ENCODE measurements at places on chromosomes 1 and 21.

GRCh38 chr1:158806916-158807536 lies 24.1 kb upstream of the MNDA start:
- DNase-seq, result no peak

- DNase-seq, result no peak
Observed at GRCh38 chr1:76680651-76681050, 186.6 kb upstream of the ST6GALNAC5 start.

DNA sequence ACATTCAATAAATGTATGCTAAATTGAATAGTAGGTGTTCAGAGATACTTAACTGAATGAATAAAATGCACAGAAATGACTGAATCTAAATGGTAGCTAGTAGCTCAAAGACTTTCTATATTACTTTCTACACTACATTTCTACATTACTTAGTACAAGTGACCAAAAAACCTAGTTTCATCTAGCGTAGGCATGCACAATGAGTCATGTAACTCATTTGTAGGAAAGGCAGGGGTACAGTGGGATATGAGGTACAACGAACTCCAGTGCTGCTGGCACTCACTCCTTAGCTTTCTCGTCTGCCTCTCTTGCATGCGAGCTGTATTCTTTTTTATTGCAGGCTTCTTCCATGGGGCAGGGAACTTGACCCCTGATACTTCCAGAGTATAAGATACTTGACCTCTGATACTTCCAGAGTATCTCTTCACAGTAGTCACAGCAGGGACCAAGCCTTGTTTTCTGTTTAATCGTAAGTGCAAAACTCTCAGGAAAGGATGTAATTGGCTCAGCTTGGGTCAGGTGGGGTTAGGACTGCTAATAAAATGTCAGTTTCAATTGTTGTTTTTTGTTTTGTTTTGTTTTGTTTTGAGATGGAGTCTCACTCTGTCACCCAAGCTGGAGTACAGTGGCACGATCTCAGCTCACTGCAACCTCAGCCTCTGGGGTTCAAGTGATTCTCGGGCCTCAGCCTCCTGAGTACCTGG lies 4.9 kb upstream of the ATP2B4 start:
- no peak for DNase-seq

DNA sequence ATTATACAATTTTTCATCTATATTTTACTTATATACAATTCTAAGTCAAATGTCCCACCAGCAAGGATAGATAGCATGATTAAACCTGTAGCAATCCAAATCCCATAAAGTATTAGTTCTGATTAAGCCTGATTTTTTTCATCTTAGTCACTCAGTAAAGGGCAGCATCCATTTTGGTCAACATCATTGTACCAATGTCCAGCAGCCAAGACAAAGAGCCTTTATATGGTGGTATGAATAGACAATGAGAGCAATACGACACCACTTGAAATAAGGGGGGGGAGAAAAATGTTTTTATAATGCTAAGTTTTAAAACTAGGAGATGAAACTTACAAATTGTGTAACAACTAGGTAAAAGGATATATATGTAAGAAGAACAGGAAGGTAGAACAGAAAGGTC lies 7.4 kb downstream of the ZNF644 start:
- no peak for DNase-seq

- no peak for DNase-seq
Observed at GRCh38 chr1:243213045-243213787, 41.9 kb downstream of the CEP170 start.

DNA sequence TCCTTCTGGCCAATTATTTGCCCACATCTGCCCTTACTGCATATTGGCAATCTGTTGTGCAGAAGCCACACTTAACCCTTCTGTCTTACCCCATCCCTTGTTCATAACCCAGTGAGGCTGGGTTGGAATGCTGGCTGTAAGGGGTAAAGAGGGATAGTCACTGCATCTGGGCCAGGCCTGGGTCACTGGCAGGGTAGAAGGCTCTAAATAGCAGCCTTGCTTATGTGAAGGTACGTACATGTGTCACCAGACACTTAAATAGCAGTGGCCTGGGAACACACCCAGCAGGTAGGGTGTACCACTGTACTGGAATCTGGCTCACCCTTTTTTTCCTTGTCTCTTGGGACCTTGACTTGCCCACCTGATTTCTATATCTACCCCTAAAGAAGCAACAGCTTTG lies 9.9 kb upstream of the TARS2 start:
- no peak for DNase-seq

- no peak for DNase-seq
Observed at GRCh38 chr1:32871364-32872191, 866 bp upstream of the FNDC5 start.

DNA sequence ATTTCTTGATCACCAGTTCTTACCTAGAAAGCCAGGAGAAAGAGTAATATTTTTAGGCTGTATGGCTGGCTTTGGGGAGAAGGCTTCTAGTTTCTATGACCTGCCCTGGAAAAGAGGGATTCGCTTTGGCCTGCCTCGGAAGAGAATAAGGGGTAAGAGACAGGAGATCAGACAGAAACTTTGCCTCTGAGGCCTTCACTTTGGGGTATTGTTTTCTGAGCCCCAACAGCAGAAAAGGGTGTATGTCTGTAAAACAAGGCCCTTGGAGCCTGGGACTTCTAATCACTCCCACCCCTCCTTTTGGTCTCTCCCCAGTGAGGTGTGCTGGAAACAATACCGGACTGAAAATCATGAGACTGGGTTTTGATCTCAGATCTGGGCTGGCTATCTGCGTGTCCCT lies 5.1 kb downstream of the SLC45A3 start:
- DNase-seq, result no peak

DNA sequence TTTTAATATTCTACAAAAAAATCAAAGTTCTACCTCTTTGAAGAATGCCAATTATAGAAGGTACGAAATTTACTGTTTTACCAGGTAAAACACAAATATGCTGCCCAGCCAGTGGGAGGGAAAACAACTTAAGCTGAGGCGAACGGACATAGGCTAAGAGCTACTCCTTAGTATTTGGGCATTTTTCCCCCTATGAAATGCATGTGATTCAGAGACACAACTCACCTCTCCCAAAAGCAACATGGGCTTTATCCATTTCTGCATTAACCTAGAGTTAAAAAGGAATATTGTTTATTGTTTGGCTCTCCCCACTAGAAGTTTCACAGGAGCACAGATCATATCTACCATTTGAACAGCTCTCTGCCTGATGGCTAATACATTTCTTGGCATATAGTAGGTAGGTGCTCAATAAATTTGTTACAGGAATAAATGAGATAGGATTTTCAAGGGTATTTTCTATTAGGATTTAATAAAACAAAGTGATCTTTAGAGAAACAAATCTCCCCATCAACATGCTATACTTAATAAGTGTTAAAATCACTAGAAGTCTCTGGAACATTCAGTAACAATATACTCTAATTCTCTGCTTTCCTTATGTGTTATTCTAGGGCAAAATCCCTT lies 2.4 kb upstream of the SORT1 start:
- DNase-seq, result no peak

DNA sequence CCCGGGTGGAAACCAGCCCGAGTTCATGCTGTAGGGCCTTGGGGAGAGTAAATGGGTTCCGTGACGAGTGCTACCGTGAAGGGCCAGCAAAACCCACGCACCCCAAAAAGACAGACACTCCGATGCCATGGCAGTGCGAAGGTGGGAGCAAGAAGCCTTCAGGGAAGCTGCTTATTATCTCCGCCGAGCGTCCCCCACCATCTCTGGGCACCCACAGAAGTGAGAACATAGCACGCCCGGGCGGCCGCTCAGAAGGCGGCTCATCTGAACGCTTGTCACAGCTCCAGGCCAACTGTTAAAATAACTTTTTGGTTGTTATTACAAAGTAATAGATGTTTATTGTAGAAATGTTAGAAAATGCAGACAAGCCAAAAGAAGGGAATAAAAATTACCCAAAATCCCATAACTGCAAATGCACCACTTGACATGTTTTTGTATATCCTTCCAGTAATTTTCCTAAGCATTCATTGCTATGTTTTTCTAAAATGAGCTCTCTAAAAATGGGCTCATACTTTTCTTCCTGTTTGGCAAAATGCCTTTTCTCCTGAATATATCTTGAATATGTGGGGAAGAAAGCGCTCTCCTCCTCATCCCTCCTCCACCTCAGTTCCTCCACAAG lies 234.9 kb downstream of the NPHP4 start:
- no peak for DNase-seq

- DNase-seq, result no peak
Observed at GRCh38 chr1:84164567-84165021, 20.5 kb downstream of the PRKACB start.

DNA sequence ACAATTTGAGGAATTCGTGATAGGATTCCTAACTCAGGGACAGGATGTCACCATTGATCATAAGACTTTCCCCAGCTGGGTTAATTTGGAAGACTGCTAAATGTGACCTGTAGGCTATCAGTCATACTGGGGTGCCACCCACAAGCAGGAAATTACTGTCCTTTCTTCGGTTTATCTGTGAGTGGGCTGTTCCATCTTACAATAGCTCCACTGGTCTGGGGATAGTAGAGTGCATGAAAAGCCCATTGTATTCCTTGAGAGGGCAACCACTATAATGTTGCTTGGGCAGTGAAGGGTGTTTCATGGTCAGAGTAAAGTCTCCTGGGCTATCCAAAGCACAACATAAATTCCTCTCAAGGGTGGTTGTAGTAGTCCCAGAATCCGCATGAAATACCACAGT lies 1523.0 kb upstream of the B3GALT2 start:
- no peak for DNase-seq

DNA sequence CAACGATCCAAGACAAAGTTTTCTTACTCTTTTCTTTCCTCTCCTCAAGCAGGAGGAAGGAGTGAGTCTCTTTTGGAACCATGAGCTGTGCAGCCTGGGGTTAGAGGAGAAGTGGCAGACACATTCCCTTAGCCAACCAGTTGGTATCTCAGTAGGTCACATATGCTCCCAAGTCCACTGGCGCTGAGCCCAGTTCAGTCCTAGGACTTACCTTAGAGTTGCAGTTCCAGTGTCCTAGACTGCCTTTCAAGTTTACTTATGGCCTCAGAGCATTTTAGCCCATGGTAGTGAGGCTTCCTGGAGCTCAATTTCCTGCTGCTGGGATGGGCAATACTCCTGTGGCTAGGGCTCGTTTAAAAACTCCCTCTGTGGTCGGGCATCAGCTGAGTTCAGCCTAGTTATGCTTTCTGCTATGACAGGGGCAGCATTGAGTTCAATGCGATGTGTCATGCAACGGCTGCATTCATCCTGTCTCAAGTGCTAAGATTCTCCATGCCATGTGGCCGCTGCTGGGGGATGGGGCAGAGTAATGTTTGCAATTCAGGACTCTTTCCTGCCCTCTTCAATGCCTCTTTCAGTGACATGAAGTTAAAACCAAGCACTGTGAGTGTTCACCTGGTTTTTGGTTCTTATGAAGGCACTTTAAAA lies 103.8 kb downstream of the LRRC7 start:
- DNase-seq, result no peak

DNA sequence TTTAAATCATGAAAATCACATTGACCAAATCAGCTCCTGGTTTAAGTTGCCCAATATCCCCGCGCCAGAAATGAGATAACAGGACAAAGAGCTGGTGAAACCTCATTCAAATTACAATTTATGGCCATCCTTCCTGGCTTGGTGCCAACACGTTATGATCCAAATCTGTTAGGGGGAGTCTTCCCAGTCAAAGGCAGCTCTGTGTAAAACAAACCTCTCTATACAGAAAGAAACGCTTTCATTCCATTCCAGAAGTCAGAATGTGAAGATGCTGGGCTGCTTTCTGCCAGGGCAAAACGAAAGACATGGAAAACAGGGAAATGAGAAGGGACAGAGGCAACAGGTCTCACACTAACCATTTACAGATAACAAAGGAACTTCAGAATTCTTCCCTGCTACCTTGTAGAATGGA lies 53.5 kb upstream of the TIAM1 start:
- DNase-seq, result no peak

GRCh38 chr1:32200226-32201010 lies at the start of gene CCDC28B:
Gene CCDC28B (plus strand): TSS chr1:32200595. CDS start chr1:32201936, 1,341 bp downstream.
- DNase-seq, result peak; percentile 72

DNA sequence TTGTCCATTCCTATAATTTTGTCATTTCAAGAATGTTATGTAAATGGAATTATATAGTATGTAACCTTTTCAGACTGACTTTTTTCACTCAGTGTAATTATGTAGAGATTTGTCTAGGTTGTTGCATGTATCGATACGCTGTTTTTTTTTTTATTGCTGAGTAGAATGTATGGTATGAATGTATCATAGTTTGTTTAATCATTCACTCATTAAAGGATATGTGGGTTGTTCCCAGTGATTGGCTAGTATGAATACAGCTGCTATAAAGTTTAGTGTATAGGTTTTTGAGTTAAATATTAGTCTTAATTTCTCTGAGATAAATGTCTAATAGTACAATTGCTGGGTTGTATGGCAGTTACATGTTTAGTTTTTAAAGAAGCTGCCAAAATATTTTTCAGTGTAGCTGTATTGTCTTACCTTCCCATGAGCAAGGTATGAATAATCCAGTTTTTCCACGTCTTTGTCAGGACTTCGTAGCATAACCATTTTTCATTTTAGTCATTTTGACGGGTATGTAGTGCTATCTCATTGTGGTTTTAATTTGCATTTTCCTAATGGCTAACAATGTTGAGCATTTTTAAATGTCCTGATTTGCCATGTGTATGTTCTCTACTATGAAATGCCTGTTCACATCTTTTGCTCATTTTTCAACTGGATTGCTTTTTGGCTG lies 22.4 kb downstream of the CASQ2 start:
- DNase-seq, result no peak

DNA sequence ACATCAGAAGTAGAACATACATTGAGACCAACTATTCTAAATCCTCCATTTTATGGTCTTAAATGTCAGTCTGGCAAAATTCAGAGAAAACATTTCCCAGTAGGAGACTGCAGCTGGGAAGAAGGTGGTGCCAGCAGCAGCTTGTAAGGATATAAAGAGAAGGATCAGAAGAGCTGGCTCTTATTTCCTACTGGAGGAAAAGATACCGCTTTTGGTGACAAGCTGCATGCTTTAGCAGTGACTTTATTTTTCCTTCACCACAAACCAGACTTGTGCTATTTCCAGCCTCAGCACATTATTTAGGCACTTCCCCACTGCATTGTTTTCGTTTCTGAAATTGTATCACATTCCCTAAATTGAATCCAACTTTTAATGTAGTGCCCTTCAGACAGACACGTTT lies 28.4 kb downstream of the RNF11 start:
- DNase-seq, result no peak

DNA sequence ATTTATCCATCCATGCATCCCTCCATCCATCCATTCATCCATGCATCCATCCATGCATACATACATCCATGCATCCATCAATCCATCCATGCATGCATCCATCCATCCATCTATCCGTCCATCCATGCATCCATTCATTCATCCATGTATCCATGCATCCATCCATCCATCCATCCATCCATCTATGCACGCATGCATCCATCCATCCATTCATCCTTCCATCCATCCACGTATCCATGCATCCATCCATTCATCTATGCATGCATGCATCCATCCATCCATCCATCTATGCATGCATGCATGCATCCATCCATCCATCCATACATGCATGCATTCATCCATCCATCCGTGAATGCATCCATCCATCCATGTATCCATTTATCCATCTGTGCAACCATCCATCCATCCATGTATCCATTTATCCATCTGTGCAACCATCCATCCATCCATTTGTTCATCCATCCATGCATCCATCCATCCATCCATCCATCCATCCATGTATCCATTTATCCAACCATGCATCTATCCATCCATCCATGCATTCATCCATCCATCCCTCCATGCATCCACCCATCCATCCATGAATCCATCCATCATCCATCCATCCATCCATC lies 30.3 kb upstream of the TINAGL1 start:
- no peak for DNase-seq

All from activated naive CD8-positive, alpha-beta T cell treated with anti-CD3 and anti-CD28 coated beads, Interleukin-2, amount 50 U/mL, for 24 hours (primary cell).